ENCODE measurements at places on chromosomes 12 and 14.
A peak's percentile ranks its signal among the peaks of the same experiment; 100 is the strongest.

DNA sequence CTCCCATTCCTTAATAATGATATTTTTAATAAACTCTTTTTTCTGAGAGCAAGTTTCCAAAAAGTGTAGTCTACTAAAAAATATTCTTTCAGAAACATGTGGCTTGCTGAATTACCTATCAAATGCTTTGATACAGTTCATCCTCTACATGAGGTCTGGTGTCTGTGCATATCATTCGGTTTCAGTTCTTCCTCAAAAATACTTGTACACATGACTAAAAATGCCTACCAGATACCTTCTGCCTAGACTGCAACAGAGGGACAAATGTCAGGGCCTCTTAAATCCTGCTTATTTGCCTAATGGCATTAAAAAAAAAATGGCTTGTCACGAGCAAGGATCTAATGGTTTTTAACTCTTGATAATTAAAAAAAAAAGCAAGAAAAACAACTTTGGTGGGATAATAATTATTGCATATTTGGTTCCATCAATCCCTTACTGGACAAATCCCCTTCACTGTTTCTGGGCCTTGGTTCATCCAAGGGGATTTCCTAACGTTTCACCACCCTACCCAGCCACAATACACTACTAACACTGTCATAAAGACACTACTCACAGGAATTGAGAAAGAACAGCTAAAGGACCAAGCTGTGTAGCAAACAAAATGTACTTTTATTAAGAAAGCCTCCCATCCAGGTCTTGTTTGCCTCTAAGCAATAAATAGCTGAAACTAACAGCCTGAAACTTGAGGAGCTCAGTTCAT is 45.7 kb downstream of the PARP11 start:
- DNase-seq = no peak

- DNase-seq = no peak
These were observed 6.0 kb downstream of the REC8 start for GRCh38 chr14:24177891-24178290.

- DNase-seq = no peak
These were observed 35.2 kb upstream of the PCNX1 start for GRCh38 chr14:70871863-70872677.

- DNase-seq = no peak
These were observed 1313.5 kb upstream of the TMEM132C start for GRCh38 chr12:126953365-126953889.

GRCh38 chr14:96090441-96091148 is 51.4 kb downstream of the C14orf132 start:
- DNase-seq = peak; percentile 6

DNA sequence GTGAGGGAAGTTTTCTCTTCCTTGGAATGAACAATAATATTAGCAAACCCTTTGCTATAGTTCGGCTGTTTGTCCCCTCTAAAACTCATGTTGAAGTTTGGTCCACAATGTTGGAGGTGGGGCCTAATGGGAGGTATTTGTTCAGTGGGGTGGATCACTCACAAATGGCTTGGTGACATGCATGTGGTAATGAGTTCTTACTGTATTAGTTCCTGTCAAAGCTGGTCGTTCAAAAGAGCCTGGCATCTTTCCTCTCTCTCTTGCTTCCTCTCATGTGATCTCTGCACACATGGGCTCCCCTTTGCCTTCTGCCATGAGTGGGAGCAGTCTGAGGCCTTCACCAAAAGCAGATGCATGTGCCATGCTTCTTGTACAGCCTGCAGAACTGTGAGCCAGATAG is 13.1 kb upstream of the PPP4R4 start:
- no peak for DNase-seq

DNA sequence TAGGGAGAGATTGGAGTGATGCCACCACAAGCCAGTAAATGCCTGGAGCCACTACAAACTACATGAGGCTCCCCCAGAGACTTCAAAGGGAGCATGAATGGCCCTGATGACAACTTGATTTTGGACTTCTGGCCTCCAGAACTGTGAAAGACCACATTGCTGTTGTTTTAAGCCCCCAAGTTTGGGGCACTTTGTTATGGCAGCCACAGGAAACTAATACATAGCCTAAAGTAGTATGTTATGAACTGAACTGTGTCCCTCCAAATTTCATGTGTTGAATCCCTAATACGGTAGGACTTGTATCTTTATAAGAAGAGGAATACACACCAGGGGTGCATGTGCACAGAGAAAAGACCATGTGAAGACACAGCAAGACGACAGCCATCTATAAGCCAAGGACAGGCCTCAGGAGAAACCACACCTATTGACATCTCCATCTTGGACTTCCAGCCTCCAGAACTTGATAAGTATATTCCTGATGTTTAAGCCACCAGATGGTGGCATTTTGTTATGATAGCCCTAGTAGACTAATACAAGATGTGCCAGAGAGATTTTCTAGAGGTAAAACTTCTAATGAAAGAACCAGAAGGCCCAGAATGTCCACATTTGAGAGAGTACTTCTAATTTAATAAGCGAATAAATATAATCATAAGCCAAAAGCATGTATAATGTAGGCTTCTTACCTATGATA is 127.1 kb upstream of the BMP4 start:
- DNase-seq = no peak

GRCh38 chr14:73955674-73956073 is 5.6 kb downstream of the COQ6 start:
- no peak for DNase-seq

DNA sequence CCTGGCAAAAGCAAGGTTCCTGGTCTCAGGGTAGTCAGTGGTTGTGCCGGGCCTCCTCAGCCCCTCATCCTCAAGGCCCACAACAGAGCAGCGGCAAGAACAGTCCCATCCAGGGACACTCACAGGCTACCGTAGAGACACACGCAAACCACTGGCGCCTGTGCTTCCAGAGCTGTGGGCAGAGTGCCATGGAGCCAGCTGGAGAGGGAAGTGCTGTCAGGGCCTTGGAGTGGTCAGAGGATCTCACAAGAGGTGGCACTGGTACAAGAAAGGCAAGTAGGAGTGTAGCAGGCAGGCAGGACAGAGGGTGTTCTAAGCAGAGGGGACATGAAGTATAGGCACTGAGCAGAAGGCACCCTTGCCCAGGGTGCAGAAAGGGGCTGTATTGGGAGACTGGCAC is 34.6 kb downstream of the ANKRD9 start:
- no peak for DNase-seq

DNA sequence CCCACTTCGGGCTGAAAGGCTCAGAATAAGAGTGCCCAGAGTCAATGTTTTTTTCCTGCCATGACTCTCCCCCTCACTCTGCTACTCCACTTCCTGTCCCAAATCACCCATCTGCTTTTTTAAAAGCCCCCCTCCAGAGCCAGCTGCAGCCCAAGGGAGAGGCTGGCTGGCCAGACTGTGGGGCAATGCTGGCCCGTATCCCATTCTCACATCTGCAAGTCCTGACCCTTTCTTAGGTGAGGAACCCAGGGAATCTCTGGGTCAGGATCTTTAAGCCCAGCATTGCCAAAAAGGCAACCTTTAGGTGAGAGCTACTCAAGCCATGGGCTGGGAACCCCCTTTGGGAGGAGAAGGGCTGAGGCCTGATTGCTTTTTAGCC is 1.7 kb upstream of the ITGA5 start:
- DNase-seq = no peak

Measured in A172 (cell line).